ENCODE measurements at places on chromosomes 2 and 18.
A peak's percentile ranks its signal among the peaks of the same experiment; 100 is the strongest.

DNA sequence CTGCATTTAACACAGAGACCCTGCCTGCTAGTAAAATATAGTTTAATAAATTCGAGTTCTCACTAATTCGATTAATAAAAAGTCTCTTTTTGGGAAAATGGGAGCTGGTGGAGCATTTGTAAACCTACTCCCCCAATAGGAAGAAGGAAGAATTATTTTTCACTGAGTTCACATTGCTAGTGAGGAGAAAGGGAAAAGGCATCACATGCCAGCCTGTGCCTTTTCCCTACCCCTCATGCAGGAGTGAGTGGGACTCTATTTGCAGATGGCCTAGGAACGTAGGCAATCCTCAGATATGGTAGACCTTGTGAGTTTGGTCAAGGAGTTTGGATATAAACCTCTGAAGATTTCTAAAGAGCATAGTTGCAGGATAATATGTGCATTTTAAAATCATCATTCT, 218.4 kb upstream of the TRIB2 start:
- DNase-seq, result no peak

GRCh38 chr18:61575419-61575818, 242.2 kb downstream of the CDH20 start:
- no peak for DNase-seq

DNA sequence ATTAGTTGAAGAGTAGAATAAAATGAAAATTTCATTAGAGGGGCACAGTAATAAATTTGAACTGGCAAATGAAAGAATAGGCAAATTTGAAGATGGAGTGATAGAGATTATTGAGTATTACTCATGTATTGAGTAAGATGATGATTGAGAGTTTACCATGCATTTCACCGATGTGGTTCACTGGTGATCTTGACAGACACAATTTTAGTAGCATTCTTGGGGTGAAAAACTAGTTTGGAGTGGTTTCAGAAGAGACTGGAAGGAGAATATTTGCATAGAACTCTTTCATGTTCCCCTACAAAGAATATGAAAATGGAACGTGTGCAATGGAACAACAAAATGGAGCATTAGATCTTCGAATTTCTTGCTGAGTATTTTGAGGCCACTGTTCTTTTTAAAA, 121.4 kb downstream of the ASXL3 start:
- no peak for DNase-seq

GRCh38 chr18:66979009-66979408, 375.1 kb upstream of the CDH19 start:
- no peak for DNase-seq

DNA sequence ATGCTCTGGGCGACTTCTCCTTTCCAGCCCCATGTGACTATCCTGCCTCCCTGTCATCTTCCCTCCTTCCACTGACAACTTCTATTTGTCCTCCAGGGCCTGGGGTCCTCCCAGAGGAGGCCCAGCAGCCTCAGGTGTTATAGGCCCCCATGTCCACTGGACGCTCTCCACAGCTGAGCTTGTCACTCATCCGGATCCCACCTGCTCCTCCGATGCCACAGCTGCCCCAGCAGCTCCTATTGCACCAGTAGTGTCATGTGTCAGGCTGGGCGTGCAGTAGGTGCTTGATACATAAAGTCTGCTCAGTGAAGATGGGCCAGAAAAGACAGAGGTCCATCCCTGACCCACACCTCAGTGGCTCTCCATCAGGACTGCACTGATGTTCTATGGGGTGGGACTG, 305.7 kb upstream of the MYT1L start:
- no peak for DNase-seq

DNA sequence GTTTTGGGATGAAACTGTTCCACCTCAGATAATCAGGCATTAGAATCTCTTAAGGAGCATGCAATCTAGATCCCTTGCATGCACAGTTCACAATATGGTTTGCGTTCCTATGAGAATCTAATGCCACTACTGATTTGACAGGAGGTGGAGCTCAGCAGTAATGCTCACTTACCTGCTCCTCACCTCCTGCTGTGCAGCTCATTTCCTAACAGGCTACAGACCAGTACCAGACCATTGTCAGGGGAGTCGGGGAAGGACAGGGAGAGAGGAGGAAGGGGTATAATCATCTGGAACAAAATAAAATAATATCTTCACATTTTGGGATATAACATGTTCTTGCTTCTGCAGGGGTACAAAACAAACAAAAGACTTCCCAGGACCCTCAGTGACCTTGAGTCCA, 532.0 kb upstream of the FSHR start:
- DNase-seq, result no peak

DNA sequence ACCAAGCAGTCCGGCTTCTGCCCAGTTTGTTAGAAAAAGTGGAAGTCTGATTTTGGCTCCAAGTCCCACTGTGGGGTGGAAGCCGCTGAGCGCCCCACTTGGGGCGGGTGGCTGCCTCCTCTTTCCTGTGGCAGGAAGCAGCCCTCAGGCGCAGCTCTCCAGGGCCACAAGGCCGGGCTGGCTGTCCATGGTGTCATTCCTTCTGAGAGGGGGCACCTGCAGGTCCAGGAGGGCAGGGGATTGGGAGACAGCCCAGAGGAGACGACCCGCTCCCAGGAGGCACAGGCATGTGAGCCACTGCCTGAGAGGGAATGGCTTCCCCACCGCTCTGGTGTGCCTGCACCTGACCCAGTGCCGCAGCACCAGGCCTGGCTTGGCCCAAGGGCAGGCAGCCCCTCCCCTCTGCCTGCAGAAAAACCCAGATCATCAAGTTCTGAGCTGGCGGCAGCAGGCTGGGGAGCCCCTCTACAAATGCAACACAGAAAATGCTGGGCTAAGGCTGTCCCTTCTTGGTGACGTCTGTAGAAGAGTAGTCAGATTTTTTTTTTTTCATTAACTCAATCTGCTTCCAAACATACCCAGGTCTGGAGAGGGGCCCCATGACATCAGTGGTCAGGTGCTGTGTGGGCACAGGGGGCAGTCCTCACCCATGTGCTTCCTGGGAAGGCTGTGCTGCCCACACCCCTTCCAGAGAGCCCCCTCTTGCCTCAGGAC, 38.4 kb downstream of the HS6ST1 start:
- DNase-seq, result no peak

GRCh38 chr2:188345020-188345419, 53.3 kb downstream of the GULP1 start:
- DNase-seq, result no peak

- no peak for DNase-seq
Measured at GRCh38 chr18:70227438-70227837, 22.0 kb upstream of the RTTN start.

DNA sequence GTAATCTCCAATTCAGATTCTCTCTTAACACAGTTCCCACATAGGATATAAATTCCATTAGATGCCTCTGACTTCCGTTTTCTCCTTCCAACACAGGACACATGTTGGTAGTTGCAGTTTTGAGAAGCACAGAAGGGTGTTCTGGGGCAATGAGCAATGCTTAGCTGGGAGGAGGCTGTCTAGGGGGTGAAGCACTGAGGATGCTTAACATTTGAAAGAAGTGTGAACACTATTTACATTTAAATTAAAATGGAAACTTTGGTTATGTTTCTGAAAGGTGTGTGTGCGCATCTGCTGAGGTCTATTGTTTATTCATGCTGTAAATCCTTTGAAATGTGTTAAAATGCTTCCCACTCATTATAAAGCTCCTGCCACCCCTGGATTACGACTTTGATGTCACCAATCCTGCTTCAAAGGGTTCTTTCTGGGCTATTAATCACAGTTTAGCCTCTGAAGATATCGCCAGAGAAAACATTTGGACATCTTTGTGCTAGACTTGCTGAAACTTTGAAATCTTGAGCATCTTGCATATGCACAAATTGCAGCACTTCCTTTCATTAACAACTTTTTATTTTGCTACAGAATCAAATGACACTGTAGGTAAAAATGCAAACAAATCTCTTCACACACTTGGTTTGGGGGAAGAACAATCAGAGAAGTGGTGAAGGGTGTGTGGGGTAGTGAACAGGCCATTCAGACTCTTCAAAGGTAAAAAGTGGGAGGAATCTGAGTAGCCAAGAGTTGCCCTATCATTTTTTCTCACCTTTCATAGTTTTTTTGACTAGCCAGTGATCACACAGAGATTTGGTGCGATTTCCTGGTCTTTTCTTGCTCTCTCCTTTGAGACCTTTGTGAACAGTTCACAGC, 258.4 kb downstream of the MYO3B start:
- DNase-seq, result no peak

- DNase-seq, result no peak
Measured at GRCh38 chr2:202841090-202841867, 30.3 kb downstream of the ICA1L start.

DNA sequence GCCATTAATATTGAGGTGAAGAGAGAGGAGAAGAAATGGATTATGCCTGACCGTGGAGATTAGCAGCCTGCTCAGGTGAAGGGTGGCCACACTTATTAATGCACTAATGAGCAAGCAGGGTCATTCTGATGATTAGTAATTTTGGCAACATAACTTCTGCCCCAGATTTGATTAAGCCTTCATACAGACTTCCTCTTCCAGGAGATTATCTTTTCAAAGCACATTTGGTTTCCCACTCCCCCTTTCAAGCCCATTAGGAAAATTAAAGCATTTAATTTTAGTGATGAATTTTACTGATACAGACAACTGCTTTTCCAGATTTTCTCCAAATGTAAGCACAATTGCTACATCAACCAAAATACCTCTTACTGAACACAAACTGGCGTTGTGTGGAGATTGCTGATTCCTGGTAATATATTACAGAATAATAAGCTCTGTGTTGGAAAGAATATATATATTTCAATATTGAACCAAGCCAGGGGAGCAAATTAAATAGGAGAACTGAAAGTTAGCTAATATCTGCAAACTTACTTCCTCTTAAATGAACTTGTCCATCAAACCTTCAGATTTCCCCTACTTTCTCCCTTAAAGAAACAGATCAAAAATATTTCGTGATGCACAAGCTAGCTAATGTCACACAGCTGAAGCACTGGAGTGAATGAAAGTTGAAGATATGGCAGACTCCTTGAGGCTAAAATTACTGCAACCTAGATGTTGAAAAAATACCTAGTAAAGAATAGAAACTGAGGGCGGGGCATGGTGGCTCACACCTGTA, 140.8 kb downstream of the FAM210A start:
- no peak for DNase-seq

GRCh38 chr2:209380293-209380692, 43.6 kb upstream of the MAP2 start:
- DNase-seq, result no peak

- no peak for DNase-seq
Measured at GRCh38 chr2:170030040-170030439, 147.9 kb upstream of the MYO3B start.

GRCh38 chr2:75336451-75336850, 137.1 kb upstream of the TACR1 start:
- DNase-seq, result no peak

DNA sequence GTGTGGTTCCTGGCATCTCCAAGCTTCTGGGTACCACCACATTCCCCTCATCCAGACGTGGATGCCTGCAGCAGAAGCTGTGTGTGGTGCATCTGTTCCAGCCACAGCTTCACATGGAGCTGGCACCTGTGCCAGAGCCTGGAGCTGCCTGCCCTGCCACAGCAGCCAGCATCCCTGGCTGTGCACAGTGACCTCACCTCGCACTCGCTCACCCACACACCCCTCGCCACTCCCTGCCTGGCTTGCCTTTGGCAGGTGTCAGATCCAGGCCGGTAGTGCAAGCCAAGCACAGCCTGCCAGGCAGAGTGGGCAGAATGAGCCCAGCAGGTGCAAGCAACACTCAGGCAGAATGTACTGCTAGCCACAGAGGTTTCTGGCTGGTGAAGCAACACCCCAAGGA, 59.9 kb upstream of the DYNC1I2 start:
- no peak for DNase-seq

DNA sequence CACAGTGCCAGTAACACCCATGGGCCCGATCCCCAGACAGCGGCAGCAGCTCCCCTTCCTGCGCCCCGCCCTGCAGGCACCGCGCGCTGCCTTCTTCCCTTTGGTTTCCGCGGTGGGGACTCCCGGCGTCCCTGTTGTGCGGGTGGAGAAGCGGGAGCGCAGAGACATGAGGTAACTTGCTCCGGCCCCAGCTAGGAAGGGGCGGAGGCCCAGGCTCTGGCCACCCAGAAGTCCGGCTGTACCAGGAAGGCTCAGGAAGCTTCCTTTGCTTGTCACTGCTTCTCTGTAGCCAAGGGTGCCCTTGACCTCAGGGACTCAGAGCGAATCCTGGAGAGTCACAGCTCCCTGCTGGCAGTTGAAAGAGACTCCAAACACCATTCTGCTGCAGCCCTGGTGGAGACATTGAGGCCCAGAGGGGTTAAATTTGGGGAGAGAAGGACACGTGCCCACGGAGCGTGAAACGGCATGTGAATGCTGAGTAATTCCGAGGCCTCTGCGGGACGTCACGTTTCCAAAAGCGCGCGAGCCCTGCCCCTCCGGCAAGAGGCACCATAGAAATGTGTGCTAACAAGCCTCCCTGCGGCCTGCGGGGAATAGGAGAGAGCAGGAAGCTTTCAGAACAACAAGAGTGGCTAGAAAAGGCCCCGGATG, 6.7 kb upstream of the ADCY3 start:
- DNase-seq, result peak; percentile 61

DNA sequence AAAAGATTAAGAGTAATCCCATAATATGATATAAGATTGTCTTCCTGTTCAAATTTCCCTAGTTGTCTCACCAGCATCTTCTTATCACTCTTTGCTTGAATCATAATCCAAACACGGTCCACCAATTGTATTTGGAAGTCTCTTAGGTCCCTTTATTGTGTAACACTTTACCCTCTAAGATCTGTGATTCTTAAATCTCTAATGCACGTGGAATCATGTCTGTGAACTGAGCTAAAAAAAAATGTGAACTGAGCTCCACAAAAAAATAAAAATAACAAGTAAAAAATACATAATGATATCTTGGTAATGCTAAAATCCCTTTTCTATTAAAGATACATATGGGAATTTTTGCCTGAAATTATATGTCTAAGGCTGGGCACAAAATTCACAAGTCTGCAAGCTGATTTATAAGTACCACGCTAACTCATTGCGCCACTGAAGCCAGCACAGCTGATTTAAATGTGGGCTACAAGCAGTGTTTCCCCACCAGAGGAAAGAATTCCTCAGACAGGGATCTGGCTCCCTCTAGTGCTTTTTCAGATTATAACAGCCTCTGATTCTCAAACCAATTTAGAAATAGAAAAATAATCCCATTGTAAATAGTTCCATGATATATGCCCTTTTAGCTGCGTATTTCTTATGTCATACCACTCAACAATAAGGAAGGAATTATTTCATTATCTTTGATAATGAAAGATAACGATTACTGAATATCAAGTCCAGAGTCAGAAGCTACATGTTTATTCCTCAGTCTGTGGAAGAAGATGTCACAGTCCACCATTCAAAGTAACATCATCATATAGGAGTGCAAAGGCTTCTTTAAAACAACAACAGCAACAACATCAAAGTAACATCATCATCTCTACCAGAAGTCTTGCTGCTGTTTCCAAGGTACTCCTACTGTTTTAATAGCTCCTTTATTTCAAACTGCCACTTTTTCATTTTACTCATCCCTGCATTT, 22.9 kb downstream of the RBM43 start:
- DNase-seq, result no peak

DNA sequence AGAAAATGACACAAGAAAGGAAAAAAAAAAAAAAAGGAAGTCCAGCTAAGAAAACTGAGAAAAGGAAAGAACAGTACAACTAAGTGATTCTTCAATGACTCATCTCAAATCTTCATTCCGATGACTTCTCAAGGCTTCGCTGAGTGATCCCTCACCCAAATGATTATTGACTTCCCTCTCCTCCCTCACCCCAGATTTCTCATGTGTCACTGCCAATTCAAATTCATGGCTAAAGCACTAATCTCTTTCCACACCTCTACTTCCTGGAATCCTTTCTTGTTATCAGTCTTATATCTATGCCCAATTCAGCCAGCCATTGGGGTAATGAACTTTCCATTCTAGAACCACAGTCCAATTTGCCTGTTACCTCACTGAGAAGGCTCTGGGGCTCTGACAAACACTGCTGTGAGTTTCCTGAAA, 7.2 kb upstream of the ABCB11 start:
- DNase-seq, result no peak
